ENCODE measurements at places on chromosomes 11 and 22.

GRCh38 chr22:20128902-20129746 lies 2.5 kb upstream of the ZDHHC8 start:
- DNase-seq: no peak

GRCh38 chr22:24725736-24726135 lies 48.8 kb downstream of the PIWIL3 start:
- no peak for DNase-seq

DNA sequence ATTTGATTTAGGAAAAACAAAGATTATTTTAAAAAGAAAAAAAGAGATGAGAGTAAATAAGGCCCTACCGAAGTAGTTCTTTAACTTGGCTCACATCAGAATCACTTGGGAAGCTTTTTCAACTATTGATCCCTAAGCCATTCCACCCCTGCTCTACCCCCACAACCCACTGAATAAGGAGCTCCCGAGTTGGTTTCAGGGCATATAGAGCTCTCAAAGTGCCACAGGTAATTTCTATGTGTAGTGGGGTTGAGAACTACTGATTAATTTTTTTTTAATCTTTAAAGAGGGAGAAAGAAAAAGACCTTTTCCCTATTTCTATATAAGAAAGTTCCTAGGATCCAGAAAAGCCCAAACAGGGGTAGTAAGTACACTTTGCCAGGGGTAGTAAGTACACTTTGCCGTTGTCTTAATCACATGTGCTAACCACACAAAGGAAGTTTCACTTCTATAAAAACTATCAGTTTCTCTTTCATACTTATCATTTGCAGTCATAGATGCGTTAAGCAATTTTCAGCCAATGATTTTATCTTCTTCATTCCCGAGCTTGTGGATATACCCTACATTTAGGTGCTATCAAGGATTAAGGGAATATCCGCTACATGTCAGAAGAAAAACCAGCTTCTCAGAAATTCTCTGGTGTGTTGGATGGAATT lies 108.4 kb upstream of the ZC3H12C start:
- no peak for DNase-seq

DNA sequence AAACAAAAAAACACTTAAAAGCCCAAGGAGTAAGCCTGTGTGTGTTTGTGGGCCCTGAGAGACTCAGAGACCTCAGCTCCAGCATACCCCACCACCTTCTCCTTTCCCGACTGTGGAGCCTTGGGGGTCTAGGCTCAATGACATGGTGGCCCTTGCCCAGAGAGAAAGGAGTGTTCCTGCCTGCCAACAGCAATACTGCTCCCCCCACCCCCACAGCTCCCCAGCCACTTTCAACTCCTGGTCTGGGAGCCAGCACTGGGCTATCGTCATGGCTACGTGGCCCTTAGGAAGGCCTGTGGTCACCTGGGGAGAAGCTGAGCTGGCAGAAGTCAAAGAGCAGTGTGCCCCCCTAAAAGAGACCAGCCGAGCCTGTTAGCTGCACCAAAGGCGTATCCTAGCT lies 2.6 kb downstream of the PPP1R14B start:
- no peak for DNase-seq

DNA sequence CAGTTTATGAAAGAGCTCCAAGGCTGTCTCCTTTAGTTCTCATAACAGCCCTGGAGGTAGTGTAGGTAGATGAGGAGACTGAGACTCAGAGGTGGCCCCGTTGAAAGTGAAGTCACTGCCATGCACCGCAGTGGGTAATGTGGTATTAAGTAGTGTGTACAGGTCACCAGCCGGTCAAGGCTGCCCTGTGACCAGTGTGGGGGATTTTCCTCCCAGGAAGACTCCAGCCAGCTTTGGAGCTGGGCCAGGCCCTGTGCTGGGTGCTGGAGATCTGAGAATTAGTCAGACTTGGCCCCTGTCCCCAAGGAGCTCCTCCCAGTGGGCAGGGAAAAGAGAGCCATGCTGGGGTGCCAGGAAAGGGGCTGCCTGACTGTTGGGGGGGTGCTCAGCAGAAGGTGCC lies 5.3 kb downstream of the OMP start:
- DNase-seq: no peak

GRCh38 chr11:110564676-110565356 lies 135.1 kb downstream of the FDX1 start:
- no peak for DNase-seq
